NCI-H526 (cell line): ENCODE measurements at places on chromosomes 12 and 14.

DNA sequence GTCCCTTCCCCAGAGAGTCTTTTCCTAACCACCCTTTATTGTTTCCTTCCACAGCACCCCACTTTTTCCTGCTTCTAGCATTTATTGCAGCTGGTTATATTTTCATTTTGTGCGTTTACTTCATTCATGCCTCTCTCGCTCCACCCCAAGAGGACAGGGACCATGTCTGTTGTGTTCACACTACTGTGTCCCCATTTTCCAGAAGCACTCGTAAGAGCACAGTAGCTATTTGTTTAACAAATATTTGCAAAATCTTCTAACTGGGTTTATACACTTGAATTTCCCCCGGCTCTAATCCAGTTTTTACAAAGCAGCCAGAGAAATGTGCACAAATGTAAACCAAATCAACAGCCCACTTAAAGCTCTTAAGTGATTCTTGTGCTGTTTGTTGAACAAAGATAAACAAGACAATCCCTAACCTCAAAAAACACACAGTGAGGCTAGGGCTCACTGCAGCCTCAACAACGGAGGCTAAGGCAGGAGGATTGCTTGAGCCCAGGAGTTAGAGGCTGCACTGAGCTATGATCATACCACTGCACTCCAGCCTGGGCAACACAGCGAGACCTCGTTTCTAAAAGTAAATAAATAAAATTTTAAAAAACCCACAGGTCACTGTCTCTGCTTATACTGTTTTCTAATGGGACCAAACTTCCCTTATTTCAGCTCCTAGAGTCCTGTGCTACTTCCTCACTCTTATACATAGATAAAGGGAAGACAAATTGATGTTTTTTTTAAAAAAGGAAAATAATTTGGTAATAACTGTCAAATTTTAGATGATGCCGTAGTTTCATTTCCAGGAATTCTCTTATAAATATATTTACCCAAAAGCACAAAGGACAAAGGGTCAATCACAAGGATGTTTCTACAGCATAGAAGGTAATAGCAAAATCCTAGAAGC, 6.6 kb upstream of the ABCD4 start:
- no peak for DNase-seq

DNA sequence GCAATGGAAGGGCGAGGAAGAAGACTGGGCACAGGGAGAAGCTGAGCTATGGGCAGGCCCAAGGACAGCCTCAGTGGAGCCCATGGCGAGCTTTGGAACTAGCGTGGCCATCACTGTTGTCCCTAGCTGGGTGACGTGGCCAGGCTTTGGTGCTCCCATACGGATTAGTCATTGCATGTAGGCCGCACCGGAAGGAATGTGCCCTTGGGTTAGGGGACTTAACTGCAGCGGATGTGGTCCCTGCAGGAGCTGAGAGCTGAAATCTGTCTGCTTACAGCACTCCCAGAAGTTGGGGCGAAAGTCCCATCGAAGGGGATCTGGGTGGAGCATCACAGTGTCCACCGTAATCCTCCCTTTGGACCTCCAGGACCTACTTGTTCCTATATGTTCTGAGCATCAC, 133.7 kb downstream of the PAPOLA start:
- no peak for DNase-seq

DNA sequence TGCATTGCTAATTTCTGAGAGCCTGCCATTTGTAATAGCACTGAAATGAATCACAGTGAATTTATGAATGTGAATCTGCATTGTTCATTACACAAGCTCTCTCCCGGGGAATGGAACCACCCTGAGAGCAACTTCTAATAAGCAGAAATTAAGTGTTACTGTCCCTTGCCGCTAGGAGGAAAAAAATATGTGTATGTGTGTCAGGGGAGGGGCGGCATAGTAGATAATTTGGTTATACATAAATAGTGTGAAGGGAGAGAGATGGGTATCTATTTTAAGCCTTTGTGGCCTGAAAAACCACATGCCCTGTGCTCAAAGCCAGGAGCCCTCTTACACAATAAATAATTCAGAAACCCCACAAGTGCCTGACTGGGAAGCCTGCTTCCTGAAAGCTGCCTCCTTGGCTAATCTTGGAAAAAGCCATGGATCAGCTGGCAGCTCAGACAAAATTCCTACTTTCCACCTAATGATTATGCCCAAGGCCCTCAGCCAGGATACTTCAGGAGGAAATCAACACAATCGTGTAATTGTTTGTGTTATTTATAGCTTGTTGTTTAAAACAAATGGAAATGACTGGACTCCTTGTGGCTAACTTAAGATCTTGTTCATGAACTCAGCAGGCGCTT, 366.2 kb upstream of the KITLG start:
- DNase-seq: peak; percentile 58

GRCh38 chr12:108689314-108690190, 41.8 kb downstream of the CORO1C start:
- DNase-seq: no peak

DNA sequence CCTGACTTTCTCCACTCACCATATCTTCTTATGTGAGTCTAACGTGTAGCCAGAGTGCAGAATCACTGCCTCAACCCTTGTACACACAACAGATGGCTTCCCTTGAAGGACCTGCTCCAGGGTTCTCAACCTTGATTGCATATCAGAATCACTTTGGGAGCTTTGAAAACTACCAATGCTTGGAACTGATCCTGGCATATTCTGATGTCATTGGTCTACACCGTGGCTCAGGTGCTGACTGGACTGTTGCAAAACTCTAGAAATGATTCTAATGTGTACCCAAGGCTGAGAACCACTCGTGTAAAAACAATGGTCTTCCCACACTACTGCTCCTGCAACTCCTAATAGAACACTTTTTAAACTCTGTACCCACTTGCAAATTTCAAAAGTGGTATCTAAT, 18.5 kb downstream of the TMEM132D start:
- no peak for DNase-seq

- peak; percentile 28 for DNase-seq
Measured at GRCh38 chr12:48454667-48455066, 17.7 kb upstream of the ANP32D start.

- no peak for DNase-seq
Measured at GRCh38 chr12:57473392-57473791, 6.3 kb downstream of the ARHGAP9 start.

- no peak for DNase-seq
Measured at GRCh38 chr14:36316131-36316530, 4.3 kb downstream of the MBIP start.

GRCh38 chr14:68966872-68967301, 12.2 kb downstream of the ACTN1 start:
- DNase-seq: no peak

- peak; percentile 15 for DNase-seq
Measured at GRCh38 chr12:58346032-58346632, 404.8 kb downstream of the ATP23 start.

DNA sequence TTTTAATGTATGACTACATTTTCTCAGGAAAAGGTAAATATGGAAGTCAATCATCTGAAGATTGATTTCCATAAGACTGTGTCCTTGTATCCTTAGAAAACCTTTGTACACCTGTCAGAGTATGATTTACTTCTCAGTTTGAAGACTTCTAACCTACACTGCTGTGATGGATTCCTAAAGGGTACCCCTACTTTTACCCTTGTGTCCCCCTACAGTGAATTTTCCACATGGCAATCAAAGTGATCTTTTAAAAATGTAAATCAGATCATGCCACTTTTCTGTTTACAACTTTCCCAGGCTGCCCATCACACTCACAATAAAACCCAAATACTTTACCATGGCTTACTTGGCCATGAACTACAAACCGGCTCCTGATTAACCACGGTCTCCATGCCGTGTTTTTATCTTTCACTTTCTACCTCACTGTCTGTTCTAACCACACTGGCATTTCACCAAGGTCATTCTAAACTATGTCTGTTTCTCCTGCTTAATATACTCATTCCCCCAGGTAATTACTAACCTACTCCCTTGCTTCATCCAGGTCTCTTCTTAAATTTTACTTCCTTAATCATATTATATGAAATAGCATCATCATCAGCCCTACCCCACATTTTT, 8.1 kb downstream of the DNAI7 start:
- no peak for DNase-seq

DNA sequence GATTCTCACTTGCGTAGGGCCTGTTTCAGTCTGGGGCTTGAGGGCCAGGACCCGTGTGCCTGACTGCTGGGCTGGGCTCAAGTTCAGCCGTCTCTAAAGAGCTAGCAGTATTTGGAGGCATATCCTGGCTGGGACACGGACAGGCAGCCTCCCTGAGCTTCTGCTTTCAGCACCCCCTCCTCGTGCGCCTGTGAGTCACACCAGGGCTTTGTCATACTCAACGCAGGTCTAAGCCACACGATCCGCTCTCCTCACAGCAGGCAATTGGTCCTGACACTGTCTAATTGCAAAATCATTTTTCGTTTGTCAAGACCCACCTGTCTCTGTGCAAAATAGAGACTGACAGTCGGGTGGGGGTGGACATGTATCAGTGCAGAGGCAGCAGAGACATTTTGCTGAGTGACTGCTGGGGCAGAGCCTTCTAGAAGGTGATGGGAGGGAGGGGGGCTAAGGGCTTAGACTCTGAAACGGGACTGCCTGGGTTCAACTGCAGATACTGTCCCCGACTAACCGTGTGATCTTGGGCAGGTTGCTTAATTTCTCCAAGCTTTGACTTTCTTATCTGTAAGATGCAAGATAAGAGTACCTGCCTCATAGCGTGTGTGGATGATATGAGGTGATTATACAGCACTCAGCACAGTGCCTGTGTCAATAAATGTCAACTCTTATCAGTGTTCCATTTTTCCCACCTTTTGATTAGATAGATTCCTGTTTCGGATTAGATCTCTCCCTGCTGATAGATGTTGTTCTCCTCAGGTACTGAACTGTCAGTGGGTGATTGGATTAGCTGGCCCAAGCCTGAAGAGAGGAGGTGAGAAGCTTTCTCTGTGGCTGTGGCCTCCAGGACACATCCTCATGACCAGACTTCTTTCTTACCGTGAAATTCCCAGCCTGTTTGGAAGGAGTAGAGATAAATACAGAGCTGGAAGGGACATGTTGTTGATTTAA, 53.1 kb downstream of the KCNA1 start:
- no peak for DNase-seq

DNA sequence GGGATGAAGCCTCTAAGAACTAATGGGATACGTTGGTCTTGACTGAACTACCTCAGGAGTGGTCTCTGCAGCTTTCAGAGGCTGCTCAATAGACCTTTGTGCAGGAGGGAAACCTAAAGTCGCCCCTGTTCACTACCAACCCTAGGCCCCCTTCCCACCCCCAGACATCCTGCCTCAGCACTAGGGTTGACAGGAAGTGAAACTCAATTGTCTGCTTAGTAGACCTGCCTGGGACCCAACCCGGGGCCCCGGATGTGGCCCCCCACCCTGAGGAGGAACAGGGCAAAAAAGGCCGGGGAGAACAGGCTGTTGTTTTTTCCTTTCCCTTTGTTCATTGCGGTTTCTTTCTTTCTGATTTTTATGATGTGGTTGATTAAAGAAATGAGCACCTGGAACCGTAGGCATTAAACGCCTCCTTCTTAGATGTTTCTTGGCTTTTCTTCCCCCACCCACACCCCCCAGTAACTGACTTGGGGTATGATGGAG, 1.6 kb upstream of the DGKA start:
- no peak for DNase-seq

- no peak for DNase-seq
Measured at GRCh38 chr12:58521152-58521551, 399.2 kb downstream of the LRIG3 start.

GRCh38 chr14:95527387-95528002, 7.4 kb upstream of the GLRX5 start:
- peak; percentile 57 for DNase-seq

GRCh38 chr12:47709237-47709636, 3.4 kb upstream of the RPAP3 start:
- no peak for DNase-seq

GRCh38 chr12:48105321-48105866, 485 bp downstream of the SENP1 start:
- DNase-seq: peak; percentile 11
